ENCODE measurements at places on chromosomes 1 and 21.

DNA sequence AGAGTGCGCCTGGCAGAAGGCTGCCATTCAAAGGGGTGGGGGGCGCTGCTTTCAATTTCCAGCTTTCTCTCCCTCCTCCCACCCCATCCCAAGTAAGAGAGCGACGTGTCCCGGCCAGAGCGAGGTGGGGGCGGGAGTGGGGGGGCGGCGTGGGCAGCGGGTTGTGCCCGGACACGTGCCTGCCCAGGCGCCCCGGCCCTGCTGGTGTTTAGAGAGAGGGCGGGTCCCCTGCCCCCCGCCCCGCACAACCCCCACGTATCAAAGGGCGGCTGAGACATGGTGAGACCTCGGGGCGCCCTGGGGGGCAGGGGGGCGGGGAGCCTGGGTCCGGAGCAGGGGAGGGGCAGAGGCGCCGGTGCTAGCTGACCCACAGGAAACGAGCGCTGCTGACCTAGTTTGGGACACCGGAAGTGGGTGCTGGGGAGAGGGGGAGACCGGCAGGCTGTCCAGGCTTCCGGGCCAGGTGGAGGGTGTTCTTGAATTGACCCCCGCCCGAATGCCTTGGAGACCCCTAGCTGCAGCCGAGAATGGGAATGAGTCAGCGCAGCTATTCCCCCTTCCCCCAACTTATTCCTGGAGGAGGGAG, 1.3 kb downstream of the ZBTB7B start:
- DNase-seq: no peak

GRCh38 chr1:39061951-39062350, 35.8 kb downstream of the NDUFS5 start:
- no peak for DNase-seq

GRCh38 chr1:248421384-248421783, 18.5 kb downstream of the OR2T1 start:
- DNase-seq: no peak

DNA sequence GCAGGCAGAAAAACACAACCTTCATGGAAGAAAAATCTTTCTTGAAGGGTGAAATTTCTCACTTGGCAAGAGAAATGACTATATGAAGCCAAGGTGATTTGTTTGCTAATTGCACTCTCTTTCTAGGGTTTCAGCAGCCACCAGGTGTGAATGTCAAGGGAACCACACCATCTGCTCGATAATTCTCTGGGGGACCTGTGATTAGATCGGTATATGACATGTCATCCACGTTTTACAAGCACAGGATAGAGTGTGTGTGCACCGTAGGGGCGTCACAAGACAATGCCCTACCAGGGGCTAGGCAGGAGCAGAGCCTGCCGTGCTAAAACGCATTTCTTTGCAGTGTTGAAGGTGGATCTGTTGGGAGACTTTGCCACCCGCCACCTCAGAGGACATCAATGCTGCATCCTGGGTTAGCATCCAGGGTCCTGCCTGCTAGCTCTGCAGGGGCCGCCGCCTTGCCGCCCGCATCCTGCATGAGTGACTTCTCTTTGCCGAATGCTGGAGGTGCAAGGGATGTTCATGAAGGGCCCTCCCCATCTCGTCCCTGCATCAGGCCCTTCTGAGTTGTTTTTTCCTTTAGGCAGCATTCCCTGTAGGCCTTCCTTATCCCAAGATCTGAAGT, 37.8 kb upstream of the CCSAP start:
- no peak for DNase-seq

DNA sequence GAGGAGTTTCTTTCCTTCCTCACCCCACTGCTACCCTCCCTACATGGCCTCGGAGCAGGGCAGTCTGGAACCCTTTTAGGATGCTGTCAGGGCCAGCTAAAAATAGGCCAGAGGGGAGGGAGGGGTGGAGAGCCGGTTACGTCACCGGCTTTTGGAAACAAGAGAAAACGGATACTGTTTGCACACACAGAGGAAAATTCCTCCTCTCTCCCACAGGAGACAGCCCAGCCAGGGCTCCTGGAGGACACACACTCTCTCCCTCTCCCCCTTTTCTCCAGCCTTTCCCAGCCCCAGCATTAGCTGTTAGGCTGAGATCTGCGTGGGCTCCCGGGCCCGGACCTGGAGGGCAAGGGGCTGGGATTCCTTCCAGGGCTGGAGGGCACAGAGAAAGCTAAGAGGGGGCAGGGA, 20.0 kb upstream of the ALDH4A1 start:
- DNase-seq: no peak

Data from stimulated activated CD4-positive, alpha-beta T cell treated with anti-CD3 and anti-CD28 coated beads, Interleukin-4, amount 100 ng/mL, for 1 hour (primary cell).